Forelimb muscle (tissue), 1 donor: ENCODE measurements at places on chromosomes 7 and 10. TPM values are rescaled to one million over a fixed set of nuclear protein-coding genes. Genes with fewer than 3 reads are reported as not detected.

ZNF316 gene
- 27.5 TPM for polyA plus RNA-seq

HSPA12A gene
- polyA plus RNA-seq = 5.3 TPM

FANK1 gene
- polyA plus RNA-seq = 0.71 TPM

- no peak for DNase-seq
These were observed 459 bp downstream of the ZDHHC6 start for GRCh38 chr10:112446055-112446854.

DNA sequence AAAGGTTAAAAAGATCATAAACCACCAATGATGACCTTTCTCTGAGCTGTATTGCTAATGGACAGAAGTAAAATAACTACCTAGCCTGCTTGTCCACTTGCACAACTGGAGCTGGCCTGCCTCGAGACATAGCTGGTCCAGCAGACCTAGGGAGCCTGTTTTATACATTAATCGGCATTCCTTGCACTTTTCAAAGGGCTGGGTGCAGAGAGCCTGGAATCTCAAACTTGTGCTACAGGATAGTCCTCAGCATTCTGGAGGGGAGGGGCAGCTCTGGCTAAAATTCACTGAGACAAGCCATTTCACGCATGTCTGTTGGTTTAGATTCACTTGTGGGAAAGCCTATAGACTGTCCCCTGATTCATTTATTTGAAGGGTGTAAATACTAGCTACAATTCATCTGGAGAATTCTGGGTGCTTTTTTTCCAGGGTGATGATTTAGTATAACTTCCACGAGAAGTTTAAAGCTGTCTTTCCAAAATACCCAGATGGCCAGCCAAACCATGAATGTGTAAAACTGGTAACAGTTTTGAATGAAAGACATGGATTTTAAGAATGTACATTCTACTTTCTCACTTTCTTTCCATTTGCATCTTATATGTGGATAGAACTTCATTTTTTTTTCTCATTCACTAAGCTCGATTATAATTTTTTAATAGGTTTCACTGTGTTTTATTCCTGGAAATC is 389.4 kb downstream of the KCNMA1 start:
- DNase-seq = no peak

DNA sequence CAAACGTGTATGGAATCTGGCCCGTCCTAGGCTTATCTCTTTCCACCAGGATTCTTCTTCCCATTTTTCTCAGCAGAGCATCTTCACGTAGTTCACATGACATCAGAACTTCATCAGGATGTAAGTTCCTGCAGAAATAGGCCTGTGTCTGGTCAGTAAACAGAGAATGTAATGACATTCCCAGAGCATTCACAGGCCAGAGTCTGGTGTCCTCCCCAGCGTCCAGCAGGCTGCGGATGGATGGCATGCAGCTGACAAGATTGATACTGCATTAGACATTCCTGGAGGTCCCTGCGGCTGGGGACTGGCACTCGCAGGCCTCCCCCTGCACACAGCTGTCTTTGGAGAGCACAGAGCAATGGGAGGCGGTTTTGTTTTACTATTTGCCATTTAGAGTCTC is 28.7 kb downstream of the MGMT start:
- no peak for DNase-seq

DNA sequence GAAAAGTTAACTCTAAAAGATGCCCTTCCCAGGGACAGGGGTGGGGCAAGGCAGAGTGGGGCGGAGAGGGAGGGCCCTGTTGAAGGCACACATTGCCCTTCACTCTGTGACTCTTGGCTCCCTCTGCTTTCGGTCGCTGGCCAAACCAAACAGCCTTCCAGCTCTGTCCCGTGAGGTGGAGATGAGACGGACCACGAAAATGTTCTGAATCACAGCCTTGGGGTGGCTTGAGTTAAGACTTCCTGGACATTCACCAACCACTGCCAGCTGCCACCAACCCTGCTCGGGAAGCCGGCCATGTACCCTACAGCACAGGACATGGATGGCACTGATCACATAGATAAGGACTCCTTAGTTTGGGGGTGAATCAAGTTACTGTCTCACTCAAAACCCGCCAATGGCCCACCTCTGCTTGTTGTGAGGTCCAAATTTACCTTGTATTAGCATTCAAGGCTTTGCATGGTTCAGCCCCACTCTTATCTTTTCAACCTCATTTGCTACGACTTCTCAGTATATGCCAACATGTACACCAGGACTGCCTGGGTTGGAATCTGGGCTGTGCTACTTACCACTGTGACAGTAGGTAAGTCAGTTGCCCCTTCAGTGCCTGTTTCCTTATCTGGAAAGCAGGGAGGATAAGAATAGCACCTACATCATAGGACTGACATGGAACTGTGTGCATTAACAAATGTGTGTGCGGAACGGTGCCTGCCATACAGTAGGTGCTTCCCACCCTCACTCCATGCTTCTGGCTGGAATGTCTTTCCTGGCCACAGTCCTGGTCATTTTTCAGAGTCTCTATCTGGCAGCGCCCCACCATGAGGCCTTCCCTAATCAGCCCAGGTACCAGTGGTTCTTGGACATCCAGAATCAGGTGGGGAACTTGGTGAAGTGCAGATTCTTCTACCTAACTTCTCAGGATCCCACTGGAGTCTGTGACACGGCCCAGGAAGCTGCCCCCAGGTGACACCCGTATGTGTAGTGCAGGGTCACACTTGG is 28.0 kb downstream of the ITPRIP start:
- no peak for DNase-seq

DNA sequence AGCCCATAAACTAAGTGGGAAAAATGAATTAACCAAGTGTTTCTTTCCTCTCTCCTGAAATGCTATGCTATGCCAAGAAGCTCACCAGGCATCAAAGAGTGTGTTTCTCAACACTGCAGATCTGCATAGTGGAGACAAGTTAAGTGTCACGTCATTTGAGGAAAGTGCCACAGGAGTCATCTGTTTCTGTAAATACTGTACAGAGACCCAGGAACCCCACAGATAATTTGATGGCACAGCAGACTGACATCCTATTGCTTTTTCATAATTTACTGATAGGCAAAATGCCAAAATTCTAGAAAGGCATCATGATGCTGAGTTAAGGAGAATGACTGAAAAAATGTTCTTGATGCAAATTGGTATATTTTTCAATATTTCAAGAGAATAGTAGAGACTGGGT is 124.3 kb downstream of the NRCAM start:
- DNase-seq = no peak
